Posterior vena cava (tissue), 2 donors: ENCODE measurements at places on chromosomes 16 and 17. TPM values are rescaled to one million over a fixed set of nuclear protein-coding genes. Genes with fewer than 3 reads are reported as not detected.

The REXO5 gene
- 1.0 TPM for total RNA-seq

The TBC1D3 gene
- total RNA-seq = not detected

The KRT24 gene
- total RNA-seq = not detected

The ACSM2A gene
- total RNA-seq = not detected

The ABCA10 gene
- total RNA-seq = 11.2 TPM

The PRAC1 gene
- not detected for total RNA-seq

The SLC35G6 gene
- not detected for total RNA-seq

The OTOA gene
- 0.33 TPM for total RNA-seq

The ZNF267 gene
- total RNA-seq = 13.9 TPM

The CDIPT gene
- 75.6 TPM for total RNA-seq

The TRIM47 gene
- total RNA-seq = 60.8 TPM

The GP1BA gene
- total RNA-seq = not detected

The G6PC1 gene
- total RNA-seq = not detected

The SGCA gene
- 87.9 TPM for total RNA-seq

The CDH13 gene
- 32.0 TPM for total RNA-seq

The CES5A gene
- not detected for total RNA-seq

The XAF1 gene
- total RNA-seq = 51.5 TPM

The ACSF2 gene
- total RNA-seq = 13.9 TPM

The NKD1 gene
- total RNA-seq = 67.6 TPM

The PKMYT1 gene
- total RNA-seq = 1.6 TPM

The KRT12 gene
- total RNA-seq = not detected

The KRT20 gene
- total RNA-seq = not detected

The CLEC19A gene
- not detected for total RNA-seq

The SALL1 gene
- not detected for total RNA-seq

The SCNN1B gene
- total RNA-seq = 4.5 TPM

The KRT31 gene
- total RNA-seq = not detected

The ARHGDIG gene
- total RNA-seq = 0.97 TPM

The KRT9 gene
- not detected for total RNA-seq

The TTLL6 gene
- total RNA-seq = 0.46 TPM

The PRAC2 gene
- not detected for total RNA-seq
